Myocyte (in vitro differentiated cells): ENCODE measurements at places on chromosomes 2 and 18. TPM values are rescaled to one million over a fixed set of nuclear protein-coding genes. Genes with fewer than 3 reads are reported as not detected.

NT5C1B gene
- total RNA-seq: not detected in 2 replicates

GRCh38 chr18:52163478-52163877, 176.5 kb upstream of the DCC start:
- no peak for DNase-seq

VAMP5 gene
- total RNA-seq: 127 and 153 TPM in 2 replicates

GRCh38 chr2:233411162-233411561, 56.9 kb downstream of the DGKD start:
- DNase-seq: no peak

UPP2 gene
- total RNA-seq: not detected in 2 replicates

DNA sequence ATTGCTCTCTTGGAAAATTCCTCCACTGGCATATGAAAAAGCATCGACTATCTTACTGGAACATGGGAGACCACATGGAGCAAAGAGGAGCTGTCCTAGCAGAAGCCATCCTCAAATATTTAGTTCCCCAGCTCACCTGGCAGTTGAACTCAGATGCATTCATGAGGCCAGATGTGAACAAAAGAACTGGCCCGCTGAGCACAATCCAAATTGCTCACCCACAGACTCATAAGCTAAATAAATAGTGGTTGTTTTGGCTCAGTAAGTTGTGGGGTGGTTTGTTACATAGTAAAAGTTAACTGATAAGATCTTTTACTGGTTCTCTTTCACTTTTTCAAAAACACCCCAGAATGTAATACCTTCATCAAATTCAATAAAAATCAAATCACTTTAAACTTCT, 108.6 kb upstream of the CWC22 start:
- no peak for DNase-seq

DNA sequence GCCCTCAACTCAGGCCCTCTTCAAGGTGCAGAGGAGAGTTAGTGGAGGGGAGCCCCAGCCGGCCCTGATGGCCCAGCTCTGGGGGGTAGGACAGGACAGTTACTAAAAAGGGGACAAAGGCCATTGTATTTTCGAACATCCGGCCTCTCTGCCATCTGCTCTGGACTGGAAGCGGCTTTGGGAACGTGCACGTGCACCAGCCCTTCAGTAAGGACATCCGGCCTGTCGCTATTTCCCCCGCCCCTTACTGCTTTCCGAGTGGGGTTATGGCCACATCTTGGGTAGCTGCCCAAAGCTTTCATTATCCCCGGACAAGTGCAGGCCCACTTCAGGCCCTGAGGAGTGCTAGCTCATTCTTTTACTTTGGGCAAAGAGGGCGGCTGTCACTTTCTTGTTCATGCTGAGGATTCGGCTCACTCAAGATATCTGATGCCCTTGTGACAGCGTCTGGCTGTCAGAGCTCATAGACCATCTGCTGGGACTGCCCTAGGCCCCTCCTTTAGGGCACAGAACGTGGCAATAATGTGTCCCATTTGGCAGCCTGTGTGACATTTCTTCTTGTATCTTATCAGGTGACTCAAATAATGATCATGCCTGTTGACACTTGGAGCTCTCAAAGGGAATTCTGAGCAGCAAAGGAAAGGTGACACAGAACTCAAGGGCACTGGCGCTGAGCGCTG, 17.5 kb downstream of the SLC4A3 start:
- peak; percentile 68 for DNase-seq

GRCh38 chr18:78875016-78875777, 104.4 kb upstream of the SALL3 start:
- DNase-seq: no peak

DNA sequence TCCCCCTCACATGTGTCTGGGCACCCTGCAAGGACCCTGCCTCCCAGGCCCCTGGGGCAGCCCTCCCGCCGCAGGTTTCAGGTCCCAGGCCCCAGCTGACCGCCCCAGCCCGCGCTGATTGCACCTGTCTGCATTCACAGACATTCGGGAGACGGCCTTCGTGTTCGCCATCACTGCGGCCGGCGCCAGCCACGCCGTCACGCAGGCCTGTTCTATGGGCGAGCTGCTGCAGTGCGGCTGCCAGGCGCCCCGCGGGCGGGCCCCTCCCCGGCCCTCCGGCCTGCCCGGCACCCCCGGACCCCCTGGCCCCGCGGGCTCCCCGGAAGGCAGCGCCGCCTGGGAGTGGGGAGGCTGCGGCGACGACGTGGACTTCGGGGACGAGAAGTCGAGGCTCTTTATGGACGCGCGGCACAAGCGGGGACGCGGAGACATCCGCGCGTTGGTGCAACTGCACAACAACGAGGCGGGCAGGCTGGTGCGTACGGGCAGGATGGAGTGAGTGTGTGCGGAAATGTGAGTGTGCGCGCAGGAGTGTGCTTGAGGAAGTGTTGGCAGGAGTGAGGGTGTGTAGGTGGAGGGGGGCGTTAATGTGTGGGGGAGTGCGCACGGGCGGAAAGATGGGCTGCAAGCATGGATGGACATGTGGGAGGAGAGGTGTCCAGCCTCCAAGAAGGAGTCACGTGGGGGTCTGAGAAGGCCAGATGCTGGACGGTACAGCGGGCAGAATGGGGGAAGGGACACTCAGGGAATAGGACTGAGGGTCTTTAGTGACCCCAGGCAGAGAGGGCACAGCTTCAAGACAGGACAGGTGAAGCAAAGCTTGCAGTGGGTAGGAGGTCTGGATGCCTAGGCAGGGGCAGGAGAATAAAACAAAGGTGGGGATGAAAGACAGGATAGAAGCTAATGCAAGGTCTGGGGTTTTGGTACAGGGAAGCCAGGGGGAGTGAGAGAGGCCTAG, 9.0 kb upstream of the WNT10A start:
- no peak for DNase-seq

GRCh38 chr2:182766626-182767025, 50.6 kb downstream of the DNAJC10 start:
- no peak for DNase-seq

FAM110C gene
- not detected in 2 replicates for total RNA-seq

DNA sequence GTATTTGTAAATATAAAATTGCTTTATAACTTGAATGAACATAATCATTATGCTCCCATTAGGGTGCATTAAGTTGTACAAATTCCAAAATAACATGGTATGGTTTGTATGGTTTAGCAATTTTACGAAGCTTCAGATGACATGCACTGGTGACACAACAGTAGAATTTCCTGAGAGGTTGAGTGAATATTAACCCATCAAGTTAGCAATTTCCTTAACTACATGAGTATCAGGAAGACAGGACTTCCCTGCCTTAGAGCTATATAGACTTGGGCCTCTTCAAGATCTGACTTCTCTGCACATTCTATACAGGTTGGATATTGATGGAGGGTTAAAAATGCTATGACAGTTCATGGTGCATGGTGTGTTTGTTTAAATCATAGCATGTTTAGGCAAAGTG, 60.2 kb downstream of the ZC3H6 start:
- no peak for DNase-seq

GRCh38 chr18:75179819-75180600, 28.9 kb downstream of the PTGR3 start:
- DNase-seq: no peak

DCDC2C gene
- total RNA-seq: not detected in 2 replicates

UGT1A5 gene
- total RNA-seq: not detected in 2 replicates

EMX1 gene
- total RNA-seq: not detected in 2 replicates

SCN3A gene
- total RNA-seq: 0.05 TPM in 1 of 2 replicates, not detected in the other

- DNase-seq: no peak
These were observed 83.5 kb downstream of the BIN1 start for GRCh38 chr2:127023504-127023903.

SSB gene
- 115 and 134 TPM in 2 replicates for total RNA-seq

HJURP gene
- total RNA-seq: 0.62 and 1.4 TPM in 2 replicates

LDLRAD4 gene
- total RNA-seq: 1.7 TPM in 1 of 2 replicates, not detected in the other

DNA sequence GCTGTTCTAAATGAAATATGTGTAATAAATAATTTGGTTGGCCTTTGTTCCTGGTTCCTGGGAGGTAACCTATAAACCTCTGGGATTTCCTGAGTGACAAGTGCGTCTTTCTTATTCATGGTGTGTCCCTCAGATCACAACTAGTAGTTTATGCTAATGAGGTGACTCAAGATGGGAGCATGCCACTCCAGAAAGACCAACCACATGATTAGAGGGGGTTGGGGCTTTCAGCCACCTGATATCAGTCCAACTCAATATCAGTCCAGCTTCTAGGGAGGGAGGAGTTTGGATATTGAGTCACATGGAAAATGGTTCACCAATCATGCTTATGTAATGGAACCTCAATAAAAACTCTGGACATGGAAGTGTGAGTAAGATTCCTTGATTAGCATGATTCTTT, 96.6 kb downstream of the QPCT start:
- DNase-seq: no peak

- DNase-seq: no peak
These were observed 106.7 kb downstream of the TAF4B start for GRCh38 chr18:26332991-26333390.

DNA sequence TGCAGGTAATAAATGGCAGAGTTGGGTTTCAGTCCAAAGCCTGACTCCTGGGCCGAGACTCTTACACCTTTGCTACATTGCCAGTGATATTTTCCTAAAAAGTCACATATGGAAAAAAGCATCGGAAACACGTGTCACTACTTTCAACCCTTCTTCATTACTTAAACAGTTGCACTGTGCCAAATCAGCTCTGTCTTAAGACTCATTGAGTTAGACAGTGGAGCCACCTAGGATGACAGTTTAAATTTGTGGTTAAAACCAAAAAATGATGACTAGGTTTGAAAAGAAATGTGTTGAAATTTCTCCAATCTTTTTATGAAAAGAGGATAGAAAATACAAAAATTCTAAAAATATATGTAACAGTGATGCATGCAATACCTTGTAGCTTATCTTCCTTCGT, 97.5 kb downstream of the TMEM247 start:
- DNase-seq: no peak

DNA sequence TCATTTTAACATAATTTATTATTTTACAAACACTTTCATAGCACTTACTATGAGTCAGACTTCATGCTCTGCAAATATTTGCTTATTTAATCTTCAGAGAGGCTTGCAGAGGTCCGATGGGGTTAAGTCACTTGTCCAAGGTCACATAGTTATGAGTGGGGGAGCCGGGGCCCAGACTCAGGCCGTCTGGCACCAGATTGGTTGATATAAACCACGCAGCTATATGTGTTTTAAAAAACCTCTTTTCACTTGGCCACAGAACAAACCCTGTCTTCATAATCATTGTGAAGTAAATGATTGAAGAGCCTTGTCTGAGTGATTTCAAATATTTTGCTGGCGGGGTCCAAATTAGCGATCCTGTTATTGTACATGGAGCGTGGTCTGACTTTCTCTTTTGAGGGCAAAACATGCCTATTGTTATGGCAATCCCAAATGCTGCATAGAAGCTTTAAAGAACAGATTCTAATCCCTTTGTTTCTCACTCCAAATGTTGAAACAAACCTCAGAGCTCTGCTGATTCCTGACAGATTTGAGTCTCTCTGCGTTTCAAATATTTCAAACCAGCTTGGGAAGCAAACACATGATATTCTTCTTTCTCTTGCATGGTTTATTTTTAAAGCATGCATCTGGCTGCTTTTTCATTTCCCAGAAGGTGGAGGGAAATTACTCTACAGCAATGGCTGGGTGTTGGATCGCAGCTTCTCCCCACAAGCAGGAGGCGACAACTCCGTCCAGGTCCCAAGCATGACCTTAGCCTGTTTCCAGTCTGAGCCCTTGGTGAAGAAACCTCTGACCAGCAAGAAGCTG, 142.4 kb downstream of the DDX1 start:
- peak; percentile 51 for DNase-seq

DNA sequence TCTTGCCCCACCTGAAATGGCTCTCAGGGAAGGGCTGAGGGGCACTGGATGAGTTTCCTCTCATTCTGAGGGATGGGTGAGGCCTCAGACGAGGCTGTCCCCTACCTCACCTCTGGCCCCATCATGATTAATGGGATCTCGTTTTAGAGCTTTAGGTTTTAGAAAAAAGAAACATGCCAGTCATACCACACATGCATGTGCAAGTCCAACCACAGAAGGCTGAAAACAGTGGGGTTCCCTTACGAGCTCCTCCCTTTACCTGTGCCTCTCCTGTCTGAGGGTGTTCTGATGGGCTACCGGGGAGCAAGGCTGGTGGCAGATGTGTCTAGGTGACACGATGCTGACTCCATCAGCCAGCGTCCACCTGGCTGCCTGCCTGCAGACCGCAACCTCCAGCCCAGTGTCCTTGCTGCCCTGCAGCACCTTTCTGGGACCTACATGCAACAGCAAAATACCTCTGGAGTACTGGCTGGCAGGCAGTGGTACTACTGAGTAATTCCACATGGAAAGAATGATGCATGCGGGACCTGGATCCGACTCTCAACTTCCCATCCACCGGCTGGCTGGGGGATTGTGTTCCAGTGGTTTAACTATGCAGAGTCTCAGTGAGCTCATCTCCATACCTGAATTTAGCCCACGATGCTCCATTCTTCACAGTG, 9.1 kb upstream of the LYPD6B start:
- DNase-seq: no peak

DNA sequence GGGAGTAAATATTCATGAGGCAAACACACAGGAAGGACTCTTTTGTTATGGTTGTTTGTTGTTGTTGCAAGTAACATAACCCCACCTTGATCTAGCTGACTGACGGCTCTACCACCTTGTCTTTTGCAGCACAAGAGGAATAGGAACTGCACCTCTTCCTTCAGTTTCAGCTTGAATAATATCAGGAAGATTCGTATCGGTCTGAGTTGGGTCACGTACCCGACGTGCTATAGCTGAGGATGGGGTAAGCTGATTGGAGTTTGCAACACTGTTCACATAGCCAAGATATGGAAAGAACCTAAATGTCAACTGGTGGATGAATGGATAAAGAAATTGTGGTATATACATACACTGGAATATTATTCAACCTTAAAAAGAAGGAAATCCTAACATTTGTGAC, 14.5 kb upstream of the IL1RN start:
- DNase-seq: no peak

SLC4A5 gene
- 0.43 and 2.0 TPM in 2 replicates for total RNA-seq

RNF125 gene
- total RNA-seq: 1.7 and 2.9 TPM in 2 replicates

POTEJ gene
- total RNA-seq: not detected in 2 replicates

- DNase-seq: no peak
These were observed 105.2 kb upstream of the ID2 start for GRCh38 chr2:8576525-8577167.

- no peak for DNase-seq
These were observed 71.9 kb upstream of the KLHL29 start for GRCh38 chr2:23312996-23313606.

GRCh38 chr2:183993052-183993451, 605.3 kb upstream of the ZNF804A start:
- DNase-seq: no peak

GRCh38 chr18:23684515-23685197, 4.6 kb upstream of the LAMA3 start:
- no peak for DNase-seq

GRCh38 chr2:111178730-111179405, 58.2 kb downstream of the BCL2L11 start:
- DNase-seq: peak; percentile 77

GRCh38 chr18:58113337-58113736, 69.3 kb downstream of the NEDD4L start:
- DNase-seq: no peak

- no peak for DNase-seq
These were observed 215.4 kb downstream of the KLHL29 start for GRCh38 chr2:23600346-23600745.

CLHC1 gene
- 7.8 and 15.1 TPM in 2 replicates for total RNA-seq

- no peak for DNase-seq
These were observed 62.3 kb upstream of the NABP1 start for GRCh38 chr2:191615596-191615995.
